ENCODE measurements at places on chromosomes 7 and 10.

- no peak for DNase-seq
These were observed 92.0 kb downstream of the MDFIC start for GRCh38 chr7:115013886-115014285.

- no peak for DNase-seq
These were observed 1.3 kb downstream of the CNNM1 start for GRCh38 chr10:99330347-99330924.

GRCh38 chr10:33421789-33422462, 87.5 kb upstream of the NRP1 start:
- no peak for DNase-seq

DNA sequence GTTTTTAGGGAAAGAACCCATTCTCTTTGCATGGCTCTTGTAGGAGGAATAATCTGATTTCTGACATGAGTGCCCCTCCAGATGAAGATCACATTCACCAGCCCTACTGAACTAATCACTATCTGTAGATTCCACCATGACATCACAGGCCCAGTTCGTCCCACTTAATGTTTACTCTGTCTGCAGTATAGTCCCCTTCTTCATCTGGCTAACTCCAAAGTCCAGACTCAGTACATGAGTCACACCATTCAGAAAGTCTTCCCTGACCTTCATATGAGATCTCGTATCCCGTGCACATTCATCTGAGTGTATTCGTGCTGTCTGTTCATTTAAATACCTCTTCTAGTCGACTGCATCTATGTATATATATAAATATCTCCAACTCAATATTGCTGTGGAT, 366.5 kb upstream of the AKR1E2 start:
- DNase-seq = no peak

GRCh38 chr7:3274131-3274530, 26.9 kb upstream of the SDK1 start:
- DNase-seq = no peak

- DNase-seq = no peak
These were observed 338.5 kb upstream of the FOXK1 start for GRCh38 chr7:4343272-4344247.

GRCh38 chr7:6578114-6579084, 1.1 kb downstream of the ZDHHC4 start:
- DNase-seq = no peak

GRCh38 chr7:143049362-143049761, 2.8 kb upstream of the OR6V1 start:
- DNase-seq = no peak

GRCh38 chr7:12322903-12323300, 80.8 kb downstream of the VWDE start:
- DNase-seq = no peak

GRCh38 chr7:23980081-23980480, 270.1 kb downstream of the STK31 start:
- DNase-seq = no peak

GRCh38 chr10:110402077-110402416, 95.7 kb upstream of the DUSP5 start:
- no peak for DNase-seq

- peak; percentile 45 for DNase-seq
These were observed 76.8 kb downstream of the GATA3 start for GRCh38 chr10:8130973-8131911.

- no peak for DNase-seq
These were observed 95.4 kb downstream of the GSAP start for GRCh38 chr7:77320714-77321113.

GRCh38 chr7:31864646-31865045, 177.6 kb downstream of the PPP1R17 start:
- DNase-seq = no peak

DNA sequence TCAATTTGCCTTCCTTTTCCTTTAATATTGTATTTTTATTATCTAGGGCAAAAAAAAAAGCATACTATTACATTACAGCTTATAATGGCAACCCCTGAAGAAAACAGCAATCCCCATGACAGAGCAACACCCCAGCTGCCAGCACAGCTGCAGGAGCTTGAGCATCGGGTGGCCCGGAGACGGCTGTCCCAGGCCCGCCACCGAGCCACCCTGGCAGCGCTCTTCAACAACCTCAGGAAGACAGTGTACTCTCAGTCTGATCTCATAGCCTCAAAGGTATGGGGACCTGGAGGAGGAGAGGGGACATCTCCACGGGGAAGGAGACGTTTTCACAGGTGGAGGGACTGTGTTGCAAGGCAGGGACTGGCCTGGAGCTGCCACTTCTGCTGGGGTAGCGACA, 6.8 kb downstream of the STRA8 start:
- DNase-seq = no peak

- no peak for DNase-seq
These were observed 220.9 kb upstream of the KMT2E start for GRCh38 chr7:104793066-104793465.

DNA sequence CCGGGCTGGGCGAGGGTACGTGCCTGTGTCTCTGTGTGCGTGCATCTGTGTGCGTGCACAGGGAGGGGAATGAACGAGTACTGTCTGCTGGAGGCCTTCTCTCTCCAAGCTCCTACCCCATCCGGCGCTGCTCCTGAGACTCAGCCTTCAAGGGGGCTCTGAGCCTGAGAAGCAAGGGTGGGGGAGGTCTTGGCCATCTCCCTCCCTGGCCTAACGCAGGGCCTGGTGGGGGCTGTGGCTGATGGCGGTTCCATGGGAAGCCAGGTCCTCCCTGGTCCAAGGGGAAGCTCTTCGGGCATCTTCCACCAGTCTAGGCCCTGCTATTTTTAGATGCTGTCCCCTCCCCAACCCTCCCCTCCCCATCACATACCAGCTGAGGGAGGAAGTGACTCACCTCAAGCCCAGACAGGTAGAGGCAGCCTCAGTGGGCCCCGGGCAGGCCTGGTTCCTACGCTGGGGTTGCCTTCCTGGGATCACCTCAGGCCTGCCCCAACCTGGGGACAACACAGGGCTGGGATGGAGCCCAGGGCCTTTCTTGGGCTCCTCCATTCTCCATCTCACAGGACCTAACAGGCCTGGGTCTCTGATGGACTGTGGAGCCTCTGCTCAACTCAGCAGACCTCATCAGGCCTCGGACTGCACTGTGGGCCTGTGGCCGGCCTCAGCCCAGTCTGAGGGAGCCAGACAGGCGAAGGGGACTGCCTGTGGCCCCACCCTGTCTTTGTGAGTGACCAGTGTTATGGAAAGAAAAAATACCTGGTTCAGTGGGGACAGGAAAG, 32.2 kb downstream of the DNAJB12 start:
- DNase-seq = peak; percentile 71

DNA sequence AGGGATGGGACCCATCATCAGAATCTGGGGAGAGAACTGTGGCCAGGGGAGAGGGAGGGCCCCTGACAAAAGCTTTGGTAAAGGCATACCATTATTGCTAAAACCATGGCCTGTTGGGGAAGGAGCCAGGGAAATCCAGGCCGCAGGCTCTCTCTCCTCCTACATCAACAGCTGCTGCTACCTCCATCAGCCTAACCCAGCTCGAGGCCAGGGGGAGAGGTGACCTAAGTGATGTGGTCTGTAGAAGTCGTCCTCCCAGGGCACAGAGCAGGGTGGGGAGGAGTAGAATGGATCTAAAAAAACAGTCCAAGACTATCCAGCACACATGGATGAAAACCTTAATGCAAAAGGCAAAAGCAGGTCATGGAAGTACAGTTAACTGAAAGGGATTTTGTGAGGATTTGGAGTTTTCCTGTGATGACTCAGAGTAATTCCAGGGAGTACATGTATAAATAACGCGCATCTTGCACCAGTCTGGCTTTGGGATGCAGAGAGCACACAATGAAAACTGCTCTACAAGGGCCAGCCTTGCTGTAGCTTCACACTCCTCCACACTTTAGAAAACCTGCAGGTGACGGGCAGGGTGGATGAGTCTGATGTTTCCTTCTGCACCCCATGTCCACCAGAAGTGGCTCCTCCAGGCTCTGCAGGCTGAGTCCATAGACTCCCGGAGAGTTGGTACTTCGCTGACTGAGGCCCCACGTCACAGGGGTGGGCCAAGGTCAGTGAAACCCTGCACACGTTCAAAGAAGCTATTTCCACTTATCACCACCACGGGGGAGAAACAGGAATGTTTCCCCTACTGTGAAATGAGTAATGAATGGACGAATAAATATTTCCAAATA, 38.5 kb upstream of the MSMB start:
- DNase-seq = no peak

- DNase-seq = no peak
These were observed 73.4 kb downstream of the OR13A1 start for GRCh38 chr10:45241865-45242520.

GRCh38 chr7:143906151-143906550, 4.2 kb upstream of the TCAF1 start:
- no peak for DNase-seq

GRCh38 chr10:71921324-71922027, 42.7 kb upstream of the CHST3 start:
- DNase-seq = no peak

GRCh38 chr10:71582019-71582418, 137.6 kb downstream of the C10orf105 start:
- no peak for DNase-seq

DNA sequence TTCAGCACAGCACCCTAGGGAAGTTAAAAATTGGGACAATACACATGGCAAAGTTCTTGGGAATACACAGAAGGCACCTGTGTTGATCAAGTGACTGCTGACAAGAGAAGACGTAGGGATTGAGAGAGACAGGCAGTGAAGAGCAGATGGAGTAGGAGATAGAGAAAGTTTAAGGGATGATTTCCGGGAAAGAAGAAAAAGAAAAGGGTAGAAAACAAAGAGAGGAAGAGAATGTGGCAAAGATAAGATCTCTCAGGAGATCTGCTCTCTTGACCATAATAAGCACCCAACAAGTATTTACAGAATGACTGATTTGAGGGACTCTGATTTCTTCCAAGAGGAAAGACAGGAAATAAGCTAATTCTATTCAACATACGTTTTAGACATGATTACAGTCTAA, 15.1 kb upstream of the RALA start:
- DNase-seq = no peak

GRCh38 chr7:87831097-87831496, 45.1 kb downstream of the SLC25A40 start:
- DNase-seq = no peak

- no peak for DNase-seq
These were observed 5.6 kb upstream of the WASL start for GRCh38 chr7:123754271-123754871.

GRCh38 chr10:76881477-76882220, 756.0 kb downstream of the KCNMA1 start:
- no peak for DNase-seq

DNA sequence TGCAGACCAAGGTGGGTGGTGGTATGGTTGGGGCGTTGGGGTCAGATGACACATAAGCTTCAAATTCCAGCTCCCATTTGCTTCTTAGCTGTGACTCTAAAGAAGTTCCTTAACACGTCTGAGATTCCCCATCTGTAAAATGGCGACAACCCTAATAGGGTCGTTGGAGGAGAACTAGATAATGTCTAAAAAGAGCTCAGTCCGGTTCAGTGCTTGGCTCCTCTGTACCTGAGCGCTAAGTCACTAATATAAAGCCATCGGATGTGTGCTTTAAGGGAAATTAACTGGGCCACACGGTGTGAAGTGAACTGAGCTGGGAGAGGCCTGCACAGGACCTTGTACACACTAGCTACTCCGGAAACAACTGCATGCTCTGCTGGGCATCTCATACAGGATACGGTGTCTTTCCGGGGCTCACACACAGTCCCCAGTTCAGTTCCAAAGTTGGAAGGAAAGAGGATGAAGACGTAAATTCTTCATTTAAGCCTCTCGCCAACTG, 476 bp upstream of the ZFYVE27 start:
- DNase-seq = no peak

DNA sequence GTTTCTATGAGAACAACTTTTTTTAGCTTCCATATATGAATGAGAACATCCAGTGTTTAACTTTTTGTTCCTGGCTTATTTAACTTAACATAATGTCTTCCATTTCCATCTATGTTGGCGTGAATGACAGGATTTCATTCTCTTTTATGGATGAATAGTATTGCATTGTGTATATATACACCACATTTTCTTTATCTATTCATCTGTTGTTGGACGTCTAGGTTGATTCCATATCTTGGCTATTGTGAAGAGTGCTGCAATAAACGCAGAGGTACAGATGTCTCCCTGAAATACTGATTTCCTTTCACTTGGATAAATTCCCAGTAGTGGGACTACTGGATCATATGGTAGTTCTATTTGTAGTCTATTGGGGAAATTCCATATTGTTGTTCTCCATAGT, 44.3 kb upstream of the MAGI2 start:
- DNase-seq = no peak

DNA sequence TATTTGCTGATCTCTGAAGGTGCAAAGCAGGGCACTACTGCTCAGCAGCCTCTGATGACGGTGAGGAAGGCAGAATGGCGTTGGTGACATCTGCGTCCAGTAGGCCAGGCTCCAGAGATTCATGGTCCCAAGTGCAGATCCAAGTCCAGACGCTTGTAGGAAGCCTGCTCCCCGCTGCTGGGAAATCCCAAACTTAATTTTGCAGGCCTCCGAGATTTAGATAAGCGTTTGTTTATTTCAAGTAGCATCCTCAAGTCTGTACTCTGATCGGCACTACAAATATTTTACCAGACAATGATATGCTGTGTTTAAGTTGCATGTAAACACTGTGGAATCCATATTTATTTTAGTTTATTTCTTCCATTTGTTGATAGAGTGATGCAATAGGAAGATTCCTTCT, 244.9 kb upstream of the KLF6 start:
- no peak for DNase-seq

GRCh38 chr7:92925876-92926696, 89.7 kb upstream of the CDK6 start:
- DNase-seq = no peak

All from CD4-positive, alpha-beta T cell treated with Interleukin-2 at 100 ng/mL for 4 hours (primary cell).